ELF-1 (cell line): ENCODE measurements at places on chromosomes 1 and 21.
A peak's percentile ranks its signal among the peaks of the same experiment; 100 is the strongest.

DNA sequence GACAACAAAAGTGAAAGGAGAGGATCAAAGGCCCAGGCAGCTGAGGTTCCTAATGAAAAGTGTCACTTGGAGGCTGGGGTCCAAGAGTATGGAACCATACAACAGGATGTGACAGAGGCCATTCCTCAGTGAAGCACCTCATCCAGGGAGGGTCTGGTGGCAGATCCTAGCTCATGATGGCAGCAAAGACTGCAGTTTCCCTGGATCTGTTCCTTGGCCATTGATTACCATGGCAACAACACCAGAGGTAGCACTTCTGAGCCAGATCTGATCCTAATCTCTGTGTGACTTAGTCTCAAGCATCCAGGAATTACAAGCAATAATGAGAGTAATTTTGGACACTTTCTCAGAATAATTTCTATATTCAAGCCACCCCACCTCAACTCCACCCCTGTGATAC lies 12.9 kb downstream of the FAM177B start:
- peak; percentile 33 for DNase-seq

- no peak for DNase-seq
Measured at GRCh38 chr1:94951046-94951445, 24.1 kb upstream of the CNN3 start.

GRCh38 chr1:180186831-180187230 lies 32.2 kb downstream of the QSOX1 start:
- DNase-seq, result no peak

- peak; percentile 28 for DNase-seq
Measured at GRCh38 chr1:8257621-8258020, 60.3 kb upstream of the SLC45A1 start.

- DNase-seq, result no peak
Measured at GRCh38 chr1:115676498-115677181, 34.9 kb downstream of the VANGL1 start.

- DNase-seq, result no peak
Measured at GRCh38 chr1:204731985-204732575, 46.5 kb upstream of the LRRN2 start.

GRCh38 chr1:160423966-160424365 lies 23.6 kb downstream of the VANGL2 start:
- DNase-seq, result no peak

DNA sequence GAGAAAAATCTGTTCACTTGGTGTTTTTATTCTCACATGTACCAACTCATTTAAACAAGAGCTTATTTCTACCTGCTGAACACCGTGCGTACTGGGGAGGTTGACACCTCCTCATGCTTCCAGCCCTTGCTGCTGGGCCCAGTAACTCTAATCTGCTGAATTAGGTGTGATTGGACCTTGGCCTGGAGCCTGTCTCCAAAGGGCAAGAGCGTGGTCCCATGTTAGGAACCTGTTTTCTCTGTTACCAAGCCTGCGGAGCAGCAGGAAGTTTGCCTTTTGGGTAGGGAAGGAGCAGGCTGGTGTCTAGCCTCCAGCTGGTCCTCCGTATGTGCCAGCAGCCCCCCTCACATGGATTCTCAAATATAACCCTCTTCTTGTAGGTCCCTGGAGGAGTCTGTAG lies 10.9 kb upstream of the SLC27A3 start:
- DNase-seq, result no peak

DNA sequence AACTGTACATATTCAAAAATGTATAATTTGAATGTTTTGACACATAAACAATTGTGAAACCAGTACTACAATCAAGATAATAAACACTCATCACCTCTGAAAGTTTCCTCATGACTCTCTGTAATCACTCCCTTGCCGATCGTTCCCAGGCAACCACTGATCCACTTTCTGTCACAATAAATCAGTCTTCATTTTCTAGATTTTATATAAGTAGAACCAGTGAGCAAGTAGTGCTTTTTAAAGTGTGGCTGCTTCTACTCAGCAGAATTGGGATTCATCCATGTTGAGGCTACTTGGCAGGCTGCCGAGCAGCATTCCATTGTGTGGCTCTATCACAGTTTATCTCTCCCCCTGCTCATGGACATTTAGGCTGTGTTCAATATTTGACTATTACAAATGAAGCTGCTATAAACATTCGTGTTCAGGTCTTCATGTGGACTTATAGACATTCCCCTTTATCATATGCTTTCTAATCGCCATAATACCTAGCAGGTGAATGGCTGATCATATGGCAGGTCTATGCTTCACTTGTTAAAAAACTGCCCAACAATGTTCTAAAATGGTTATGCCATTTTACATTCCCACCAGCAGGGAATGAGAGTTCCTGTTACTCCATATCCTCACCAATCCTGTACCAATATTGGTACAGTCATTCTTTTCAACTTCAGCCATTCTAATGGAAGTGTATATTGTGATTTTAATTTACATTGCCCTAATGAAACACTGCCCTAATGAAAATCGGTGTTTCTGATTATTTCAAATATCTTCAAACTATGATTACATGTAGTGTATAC lies 20.5 kb downstream of the TEX38 start:
- DNase-seq, result no peak

- no peak for DNase-seq
Measured at GRCh38 chr1:239550178-239550577, 163.8 kb downstream of the CHRM3 start.

DNA sequence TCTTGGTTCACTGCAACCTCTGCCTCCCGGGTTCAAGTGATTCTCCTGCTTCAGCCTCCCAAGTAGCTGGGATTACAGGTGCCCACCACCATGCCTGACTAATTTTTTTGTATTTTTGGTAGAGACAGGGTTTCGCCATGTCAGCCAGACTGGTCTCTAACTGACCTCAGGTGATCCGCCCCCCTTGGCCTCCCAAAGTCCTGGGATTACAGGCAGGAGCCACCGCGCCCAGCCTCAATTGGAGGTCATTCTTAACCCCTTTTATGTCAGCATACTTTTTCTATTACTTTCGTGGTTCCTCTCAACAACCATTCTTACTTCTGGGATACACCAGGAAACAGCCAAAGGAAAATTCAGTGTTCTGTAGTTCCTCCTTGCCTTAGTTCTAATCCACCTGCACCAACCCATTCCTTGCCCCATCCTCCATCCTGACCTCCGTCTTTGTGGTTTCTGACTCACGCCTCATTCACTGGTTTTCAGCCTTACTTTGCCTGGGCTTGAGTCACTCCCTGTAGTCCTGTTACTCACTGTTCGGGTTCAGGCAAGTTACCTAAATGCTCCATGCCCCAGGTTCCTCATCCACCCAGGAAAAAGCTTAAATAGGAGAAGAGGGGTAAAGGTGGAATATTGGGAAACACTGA lies 12.9 kb upstream of the BCL10 start:
- DNase-seq, result no peak

GRCh38 chr1:109622895-109623294 lies 3.3 kb downstream of the AMPD2 start:
- no peak for DNase-seq

DNA sequence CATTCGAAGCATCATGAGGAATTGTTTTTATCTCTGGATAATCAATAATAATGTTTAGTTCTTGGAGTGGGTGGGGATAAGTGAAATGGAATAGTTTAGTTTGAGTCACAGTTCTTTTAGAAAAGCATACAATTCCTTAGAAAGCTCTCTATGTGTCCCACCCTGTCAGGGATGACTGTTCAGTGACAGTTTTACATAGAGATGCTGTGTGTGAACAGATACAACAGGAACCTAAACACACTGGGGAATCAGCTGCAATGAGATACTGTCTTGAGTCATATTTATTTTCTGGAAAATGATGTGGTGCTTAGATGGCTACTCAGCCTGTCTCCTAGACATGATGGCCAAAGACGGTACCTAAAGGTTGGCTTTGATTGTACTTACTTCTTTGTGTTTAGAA lies 25.7 kb upstream of the CCDC190 start:
- no peak for DNase-seq

DNA sequence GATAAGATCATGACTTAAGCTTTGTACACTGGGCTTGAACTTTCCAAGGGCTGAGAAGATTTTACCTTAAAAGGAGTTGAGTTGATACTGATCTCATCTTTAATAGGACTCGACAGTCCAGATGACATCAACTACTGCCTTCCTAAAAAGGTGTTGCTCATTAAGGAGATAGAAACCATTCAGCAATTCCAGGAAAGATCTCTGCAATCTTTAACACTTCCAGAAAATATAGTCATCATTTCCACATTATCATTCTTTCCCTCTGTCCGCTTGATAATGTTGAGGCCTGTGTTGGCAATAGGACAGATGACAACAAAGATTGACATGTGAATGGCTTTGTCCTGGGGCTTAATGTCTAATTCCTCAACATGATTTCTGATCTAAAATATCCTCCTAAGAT lies 145.4 kb upstream of the C1orf21 start:
- DNase-seq, result no peak

DNA sequence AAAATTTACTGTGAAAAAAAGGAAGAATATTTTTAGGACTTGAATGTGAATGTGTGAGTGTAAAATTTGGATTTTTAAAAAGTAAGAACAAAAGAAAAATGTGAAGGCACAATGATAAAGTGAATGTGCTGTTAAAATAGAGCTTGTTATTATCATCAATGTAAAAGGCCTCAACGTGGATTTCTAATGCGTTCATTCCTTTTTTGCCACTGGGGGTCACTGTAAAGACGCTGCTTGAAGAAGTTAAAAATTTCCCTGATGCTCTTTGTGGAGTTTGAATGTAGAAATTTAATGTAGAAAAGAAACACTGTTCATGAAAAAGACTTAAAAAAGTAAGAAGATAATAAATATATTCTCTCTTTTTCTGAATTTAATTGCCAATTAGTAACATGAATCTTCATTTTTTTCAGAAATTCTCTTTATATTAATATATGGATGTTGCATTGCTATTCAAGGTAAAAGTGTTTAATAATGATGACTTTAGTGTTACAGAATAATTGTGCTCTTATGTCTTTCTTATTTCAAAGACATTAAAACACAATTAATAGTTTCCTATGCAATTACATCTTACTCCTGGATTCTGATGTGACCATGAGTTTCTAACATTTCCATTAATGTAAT lies 161.5 kb downstream of the DNM3 start:
- peak; percentile 14 for DNase-seq

- no peak for DNase-seq
Measured at GRCh38 chr1:239815074-239815473, 276.6 kb upstream of the FMN2 start.

GRCh38 chr1:76381450-76382097 lies 307.0 kb downstream of the ST6GALNAC3 start:
- no peak for DNase-seq

DNA sequence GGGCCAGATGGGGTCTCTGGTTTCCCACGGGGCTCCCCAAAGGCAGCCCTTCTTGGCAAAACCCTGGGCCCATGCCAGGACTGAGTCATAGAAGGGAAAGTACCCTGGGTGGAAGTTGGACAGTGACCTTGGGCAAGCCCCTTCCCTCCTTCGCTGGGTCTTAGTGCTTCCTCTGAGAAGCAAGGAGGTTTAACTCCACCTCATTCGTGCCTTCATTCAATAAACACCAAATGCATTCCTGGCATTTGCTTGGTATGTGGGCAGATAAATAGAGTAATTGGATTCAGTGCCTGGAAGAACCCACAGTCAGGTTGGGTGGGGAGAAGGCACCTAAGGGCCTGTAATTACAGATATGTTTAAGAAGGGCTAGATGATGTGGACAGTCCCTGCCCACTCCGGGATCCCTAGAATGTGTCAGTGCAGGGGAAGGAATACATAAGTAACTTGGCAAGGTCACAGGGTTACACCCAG lies 36.3 kb upstream of the CITED4 start:
- DNase-seq, result no peak

DNA sequence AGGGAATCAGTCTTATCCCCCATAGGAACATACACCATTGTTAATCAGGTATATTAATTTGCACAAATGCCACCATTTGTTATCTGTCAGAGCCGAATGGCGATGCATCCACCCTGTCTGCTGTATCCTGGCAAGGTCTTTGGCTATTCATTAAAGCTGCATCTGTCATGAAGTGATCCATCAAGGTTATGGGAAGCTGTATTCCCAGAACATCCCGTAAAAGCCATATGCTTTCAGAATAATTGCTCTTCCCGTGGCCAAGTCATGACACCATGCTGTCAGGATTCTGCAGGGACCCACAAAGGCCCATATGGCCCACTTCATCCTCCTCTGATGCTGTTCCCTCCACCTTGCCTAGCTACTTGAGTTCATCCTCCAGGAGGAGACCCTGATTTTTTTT lies 103.9 kb downstream of the RAVER2 start:
- no peak for DNase-seq

- DNase-seq, result peak; percentile 38
Measured at GRCh38 chr1:35748326-35748725, 21.5 kb downstream of the CLSPN start.

DNA sequence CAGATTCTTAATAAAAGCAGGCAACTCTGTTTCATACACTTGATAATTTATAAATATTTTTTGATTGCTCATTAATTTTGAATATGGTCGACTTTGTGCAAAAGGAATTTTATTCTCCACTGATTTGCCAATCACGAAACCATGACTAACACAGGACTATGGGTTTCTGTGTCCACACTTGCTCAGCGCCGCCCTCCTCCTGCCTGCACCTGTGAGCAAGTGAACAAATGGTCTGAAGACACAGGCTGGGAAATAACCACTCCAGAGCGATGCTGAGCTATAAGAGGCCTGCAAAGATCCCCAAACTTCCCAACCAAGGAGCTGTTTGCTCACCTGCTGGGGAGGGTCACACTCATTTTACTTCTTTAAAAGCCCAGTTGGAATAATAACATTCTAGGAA lies 19.6 kb downstream of the ABCB10 start:
- DNase-seq, result no peak

DNA sequence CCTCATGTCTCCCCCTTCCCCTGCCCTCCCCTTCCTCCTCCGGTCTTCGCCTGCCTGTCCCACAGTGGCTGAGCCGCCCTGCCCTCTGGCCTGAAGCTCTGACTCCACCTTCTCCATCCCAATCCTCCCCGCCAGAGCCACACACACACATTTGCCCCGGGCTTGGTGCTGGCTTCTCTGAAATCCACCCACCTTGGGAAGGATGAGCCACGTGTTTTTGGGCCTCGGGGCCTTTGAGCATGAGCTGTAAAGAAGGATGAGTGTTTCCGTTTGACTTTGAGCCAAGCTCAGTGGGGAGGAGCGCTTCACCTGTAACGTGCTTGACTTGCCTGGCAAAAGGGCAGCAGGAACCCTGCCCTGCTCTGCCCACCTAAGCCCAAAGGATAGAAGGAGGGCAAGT lies 295.1 kb downstream of the SIPA1L2 start:
- peak; percentile 78 for DNase-seq

GRCh38 chr1:209106237-209106741 lies 477.2 kb upstream of the CAMK1G start:
- DNase-seq, result peak; percentile 81

GRCh38 chr1:8122160-8122476 lies 96.0 kb upstream of the ERRFI1 start:
- DNase-seq, result no peak

DNA sequence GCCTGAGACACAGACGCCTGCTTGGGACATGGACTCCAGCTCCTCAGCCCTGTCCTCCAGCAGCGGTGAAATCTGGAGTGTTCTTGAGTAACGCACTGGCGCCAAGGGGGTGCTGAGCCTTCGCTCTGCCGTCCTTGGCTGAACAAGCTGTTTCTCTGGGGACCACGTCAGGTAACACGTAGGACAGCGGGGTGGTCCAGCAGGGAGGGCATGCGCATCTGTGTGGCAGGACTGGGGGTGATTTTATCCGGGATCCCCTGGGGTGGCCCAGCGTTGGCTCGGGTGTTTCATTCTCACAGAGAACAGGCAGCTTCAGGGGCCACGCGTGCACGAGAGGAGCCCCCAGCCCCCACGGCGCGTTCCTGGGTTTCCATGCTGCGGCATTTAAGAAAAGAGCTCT lies 61.2 kb downstream of the AGPAT3 start:
- no peak for DNase-seq
